Transverse colon (tissue), 4 donors: ENCODE measurements at places on chromosomes 11 and 22. TPM values are rescaled to one million over a fixed set of nuclear protein-coding genes. Genes with fewer than 3 reads are reported as not detected.

DNA sequence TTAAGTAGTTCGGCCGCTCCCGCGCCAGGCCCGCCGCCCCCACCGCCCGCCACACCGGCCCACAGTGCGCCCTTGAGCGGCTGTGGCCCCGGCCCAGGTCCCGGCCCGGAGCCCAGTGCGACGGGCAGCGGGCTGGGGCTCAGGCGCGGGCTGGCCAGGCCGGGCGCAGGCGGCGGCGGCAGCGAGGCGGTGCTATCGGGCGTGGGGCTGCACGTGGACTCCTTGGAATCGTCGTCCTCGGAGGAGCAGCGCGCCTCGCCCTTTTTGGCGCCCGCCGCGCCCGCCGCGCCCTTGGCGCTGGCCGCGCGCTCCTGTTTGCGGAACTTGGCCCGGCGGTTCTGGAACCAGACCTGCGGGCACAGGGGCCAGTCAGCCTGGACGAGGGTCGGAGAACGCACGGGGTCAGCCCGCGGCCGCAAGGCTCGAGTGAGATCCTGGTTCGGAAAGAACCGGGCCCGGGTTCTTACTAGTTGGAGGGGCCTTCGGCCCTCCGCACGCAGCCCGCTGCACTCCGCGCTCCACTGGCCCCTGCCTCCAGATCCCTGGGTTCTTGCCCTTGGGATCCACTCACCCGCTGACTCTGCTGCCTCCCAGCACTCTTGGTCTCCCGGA is 4.0 kb downstream of the PHOX2A start:
- H3K4me1 ChIP-seq, result peaks cover 55% of the 10 kb centered on the region
- peak; percentile 74 for DNase-seq
- peaks cover 51% of the 10 kb centered on the region for H3K27me3 ChIP-seq
- H3K4me3 ChIP-seq, result peak overlapping the region; percentile 18

DNA sequence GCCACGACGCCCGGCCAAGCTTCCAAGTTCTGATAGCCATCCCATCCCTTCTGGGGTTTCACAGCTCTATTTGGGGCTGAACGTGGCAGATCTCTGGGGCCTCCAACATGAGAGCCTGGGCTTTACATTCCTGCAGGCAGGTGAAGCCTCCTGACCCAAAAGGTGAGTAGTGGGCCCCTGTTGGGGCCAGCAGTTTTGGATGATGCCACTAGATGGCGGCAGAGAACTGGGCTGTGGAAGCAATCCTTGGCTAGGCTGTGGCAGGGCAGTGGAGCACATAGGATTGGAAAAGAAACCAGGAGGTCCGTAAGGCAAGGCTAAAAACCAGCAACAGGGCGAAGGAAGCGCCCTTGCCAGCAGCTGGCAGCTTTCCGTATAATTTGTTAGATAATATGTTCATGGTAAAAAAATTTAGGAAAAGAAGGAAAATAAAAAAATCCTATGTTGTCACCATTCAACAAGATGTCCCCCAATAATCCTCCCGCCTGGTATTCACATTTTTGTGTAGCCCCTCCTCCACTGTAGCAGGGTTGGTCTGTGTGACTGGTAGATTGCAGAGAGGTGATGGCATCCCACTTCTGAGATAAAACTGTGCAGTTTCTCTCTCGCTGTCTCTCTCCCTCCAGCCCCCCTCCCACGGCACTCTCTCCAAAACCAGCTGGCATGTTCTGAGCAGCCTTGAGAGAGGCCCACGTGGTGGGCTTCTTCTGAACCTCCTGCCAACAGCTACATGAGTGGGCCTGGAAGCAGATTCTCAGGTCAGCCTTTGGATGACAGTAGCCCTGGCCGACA is 43.6 kb upstream of the OR4B1 start:
- no peaks in the 10 kb centered on the region for H3K27me3 ChIP-seq
- peaks cover 20% of the 10 kb centered on the region for H3K4me1 ChIP-seq
- no peak overlapping the region for H3K4me3 ChIP-seq

DNA sequence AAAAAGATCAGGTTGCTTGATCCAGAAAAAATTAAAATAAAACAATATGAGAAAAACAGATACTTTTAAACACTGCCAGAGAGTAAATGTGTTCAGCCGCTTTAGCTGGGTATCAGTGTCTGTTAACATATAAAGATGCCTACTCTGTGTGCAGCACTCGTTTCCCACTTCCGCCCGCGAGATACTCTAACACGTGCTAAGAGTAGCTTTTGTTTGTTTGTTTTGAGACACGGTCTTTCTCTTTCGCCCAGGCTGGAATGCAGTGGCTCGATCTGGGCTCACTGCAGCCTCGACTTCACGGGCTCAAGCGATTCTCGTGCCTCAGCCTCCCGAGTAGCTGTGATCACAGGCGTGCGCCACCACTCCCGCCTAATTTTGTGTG is 531 bp upstream of the MEN1 start:
- no peaks in the 10 kb centered on the region for H3K36me3 ChIP-seq
- no peaks in the 10 kb centered on the region for H3K27me3 ChIP-seq
- H3K27ac ChIP-seq, result peak overlapping the region; percentile 92

Gene MS4A7
- 43.5 TPM for total RNA-seq
